ENCODE measurements at places on chromosomes 5 and 9.

DNA sequence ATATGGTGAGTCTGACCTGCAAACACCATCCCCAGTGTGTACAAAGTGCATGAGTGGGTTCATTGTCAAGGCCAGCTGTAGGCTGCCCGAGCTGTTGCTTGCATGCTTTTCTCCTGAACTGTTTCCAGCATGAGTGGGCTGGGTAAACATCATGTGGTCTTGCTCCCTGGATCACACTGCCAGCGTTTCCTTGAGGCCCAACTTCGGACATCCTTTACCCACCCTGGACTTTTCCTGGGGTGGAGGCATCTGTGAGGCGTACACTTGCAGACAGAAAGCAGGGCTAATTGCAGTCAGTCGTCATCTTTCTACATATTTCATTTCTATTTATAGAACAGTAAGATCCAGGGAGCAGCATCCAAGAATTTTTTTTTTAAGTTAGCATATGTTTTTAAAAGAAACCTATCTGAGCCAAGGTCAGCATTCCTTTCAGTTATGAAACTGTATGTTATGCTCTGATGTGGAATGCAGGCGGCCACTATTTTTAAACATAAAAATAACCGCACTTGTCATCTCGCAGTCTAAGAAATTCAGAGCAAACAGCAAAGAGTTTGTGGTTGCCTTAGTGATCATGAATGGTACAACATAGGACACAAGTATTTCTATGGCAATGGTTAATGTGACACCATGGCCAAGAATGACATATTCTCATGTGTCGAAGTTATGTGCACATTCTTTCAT, 106.5 kb upstream of the DMRT1 start:
- no peak for DNase-seq

DNA sequence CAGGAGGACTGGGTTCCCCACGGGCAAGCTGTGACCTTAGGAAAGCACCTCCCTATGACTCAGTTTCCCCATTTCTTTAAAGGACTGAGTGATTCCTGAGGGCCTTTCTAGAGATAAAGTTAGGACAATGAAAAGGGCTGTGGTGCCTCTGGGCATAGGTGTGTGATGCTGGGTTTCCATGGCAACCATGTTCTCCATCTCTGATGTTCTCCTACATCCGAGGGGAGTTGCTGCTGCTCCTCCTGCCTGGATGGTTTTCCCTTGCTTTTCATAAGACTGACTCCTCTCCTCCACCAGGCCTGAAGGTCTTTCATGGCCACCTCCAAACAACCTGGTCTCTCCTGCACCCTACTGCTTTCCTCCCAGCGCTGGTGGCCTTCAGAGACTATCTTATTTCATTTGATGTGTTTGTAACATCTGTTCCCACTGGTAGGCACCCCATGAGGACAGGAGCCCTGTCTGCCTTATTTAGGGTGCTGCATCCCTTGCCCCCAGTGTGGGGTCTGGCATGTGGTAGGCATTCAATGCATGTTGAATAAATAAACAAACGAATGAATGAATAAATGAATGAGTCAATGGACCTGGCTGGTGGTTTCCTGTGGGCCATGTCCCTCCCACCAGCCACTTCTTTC, 112.2 kb upstream of the HAND1 start:
- DNase-seq = no peak

GRCh38 chr9:98373609-98374008, 118.2 kb upstream of the TBC1D2 start:
- DNase-seq = no peak

- DNase-seq = no peak
Measured at GRCh38 chr5:112647428-112647827, 90.3 kb upstream of the APC start.

Data from CD4-positive, alpha-beta T cell treated with Interleukin-6 at 100 ng/mL for 8 hours (primary cell).